ENCODE measurements at places on chromosomes 3 and 15.

DNA sequence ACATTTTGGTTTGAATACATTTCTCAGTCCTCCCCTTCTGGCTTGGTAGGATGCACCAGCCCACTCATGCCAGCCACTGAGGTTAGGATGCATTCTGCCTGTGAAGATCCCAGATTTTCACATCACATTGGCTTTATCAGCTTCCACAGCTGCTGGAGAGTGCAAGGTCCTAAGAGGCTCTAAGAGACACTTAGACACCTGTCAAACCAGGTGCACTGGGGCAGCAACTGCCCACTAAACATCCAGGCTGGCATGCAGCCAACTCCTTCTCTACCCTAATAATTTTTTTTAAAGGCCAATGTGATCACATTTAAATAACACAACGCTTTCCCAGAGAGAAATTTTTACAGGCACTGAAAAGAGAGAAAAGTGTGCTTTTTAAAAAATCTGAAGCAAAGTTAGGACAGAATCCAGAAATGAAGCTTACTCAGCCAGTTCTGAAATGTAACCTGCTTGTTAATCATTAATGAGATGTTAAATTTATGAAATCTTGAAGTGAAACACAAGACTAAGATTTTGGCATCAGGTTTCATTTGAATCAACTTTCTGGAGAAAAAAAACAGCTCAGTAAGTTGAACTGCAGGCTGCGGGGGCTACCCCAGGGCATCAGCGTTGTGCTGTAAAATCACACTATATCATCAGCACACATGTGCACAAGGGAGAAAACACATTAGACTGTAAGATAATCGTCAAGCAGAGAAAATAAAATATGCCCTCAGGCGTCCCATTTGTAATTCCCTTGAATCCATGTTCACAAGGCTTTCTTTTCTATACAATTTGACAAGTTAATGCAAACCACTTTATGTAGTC, 312.9 kb downstream of the ZBBX start:
- DNase-seq = peak; percentile 26

DNA sequence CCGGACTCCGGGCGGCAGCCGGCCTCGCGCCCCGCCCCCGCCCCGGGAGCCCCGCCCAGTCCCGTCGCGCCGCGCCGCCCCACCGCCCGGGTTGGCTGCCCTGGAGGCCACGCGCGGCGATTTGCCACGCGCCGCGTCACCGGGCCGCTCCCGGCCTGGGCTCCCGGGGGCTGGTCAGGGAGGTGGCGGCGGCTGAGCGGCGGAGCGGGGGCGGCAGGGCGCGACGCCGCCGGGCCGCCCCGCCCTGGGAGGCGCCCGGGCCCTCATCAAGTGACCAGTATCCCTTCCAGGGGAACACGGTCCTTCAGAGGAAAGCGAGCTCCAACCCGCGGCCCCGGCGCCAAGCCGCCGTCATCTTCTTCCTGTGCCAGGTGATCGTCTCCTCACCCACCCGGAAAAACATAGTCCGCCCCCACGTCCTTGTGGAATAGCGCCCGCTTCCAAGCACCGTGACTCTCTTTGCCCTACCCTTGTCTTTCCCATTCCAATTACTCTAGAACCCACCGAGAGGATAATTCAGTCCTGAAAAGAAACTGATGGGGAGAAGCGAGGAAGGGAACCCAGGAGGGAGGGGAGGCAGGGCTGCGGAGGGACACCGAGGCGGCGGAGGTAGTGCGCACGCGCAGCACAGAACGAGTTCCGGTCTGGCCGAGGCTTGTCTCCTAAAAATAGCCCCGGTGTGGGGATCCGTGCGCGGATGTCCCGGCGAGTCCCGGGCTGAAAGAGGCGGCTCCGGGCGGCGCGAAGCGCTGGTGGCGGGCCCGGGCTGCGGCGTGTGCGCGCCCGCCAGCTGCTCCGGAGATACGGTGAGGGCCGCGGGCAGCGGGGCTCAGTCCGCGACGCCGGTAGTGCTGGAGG, at the start of gene MEF2A:
Gene MEF2A, plus strand, starts transcription at position 686 of the 858 bp plus-strand sequence. CDS start 67,136 bp downstream, outside the sequence.
- peak; percentile 95 for DNase-seq

DNA sequence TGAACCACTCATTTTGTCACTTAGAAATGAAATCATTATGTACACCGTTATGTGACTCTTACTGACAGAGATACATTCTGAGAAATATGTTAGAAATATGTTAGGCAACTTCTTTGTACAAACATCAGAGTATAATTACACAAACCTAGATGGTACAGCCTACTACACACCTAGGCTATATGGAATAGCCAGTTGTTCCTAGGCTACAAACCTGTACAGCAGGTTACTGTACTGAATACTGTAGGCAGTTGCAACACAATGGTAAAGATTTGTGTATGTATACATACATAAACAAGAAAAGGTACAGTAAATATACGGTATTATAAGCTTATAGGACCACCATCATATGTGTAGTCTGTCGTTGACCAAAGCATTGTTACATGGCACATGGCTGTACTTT, 3.7 kb downstream of the SACM1L start:
- DNase-seq = no peak

GRCh38 chr15:78672285-78673014, 31.4 kb upstream of the CHRNB4 start:
- no peak for DNase-seq

- no peak for DNase-seq
These were observed 46.6 kb downstream of the SPRED1 start for GRCh38 chr15:38299216-38299615.

GRCh38 chr3:65265511-65265910, 577.7 kb upstream of the ADAMTS9 start:
- no peak for DNase-seq

GRCh38 chr3:5348229-5348902, 160.9 kb downstream of the EDEM1 start:
- DNase-seq = no peak

- no peak for DNase-seq
These were observed 152.9 kb downstream of the ATP10A start for GRCh38 chr15:25710184-25710583.
